ENCODE measurements at places on chromosomes 7 and 10.
A peak's percentile ranks its signal among the peaks of the same experiment; 100 is the strongest.

- DNase-seq, result no peak
These were observed 53.5 kb upstream of the PPP1R17 start for GRCh38 chr7:31633467-31633866.

- no peak for DNase-seq
These were observed 121.5 kb upstream of the ZMIZ1 start for GRCh38 chr10:78947226-78947625.

GRCh38 chr10:32956365-32957197, 1.4 kb downstream of the ITGB1 start:
- no peak for DNase-seq

DNA sequence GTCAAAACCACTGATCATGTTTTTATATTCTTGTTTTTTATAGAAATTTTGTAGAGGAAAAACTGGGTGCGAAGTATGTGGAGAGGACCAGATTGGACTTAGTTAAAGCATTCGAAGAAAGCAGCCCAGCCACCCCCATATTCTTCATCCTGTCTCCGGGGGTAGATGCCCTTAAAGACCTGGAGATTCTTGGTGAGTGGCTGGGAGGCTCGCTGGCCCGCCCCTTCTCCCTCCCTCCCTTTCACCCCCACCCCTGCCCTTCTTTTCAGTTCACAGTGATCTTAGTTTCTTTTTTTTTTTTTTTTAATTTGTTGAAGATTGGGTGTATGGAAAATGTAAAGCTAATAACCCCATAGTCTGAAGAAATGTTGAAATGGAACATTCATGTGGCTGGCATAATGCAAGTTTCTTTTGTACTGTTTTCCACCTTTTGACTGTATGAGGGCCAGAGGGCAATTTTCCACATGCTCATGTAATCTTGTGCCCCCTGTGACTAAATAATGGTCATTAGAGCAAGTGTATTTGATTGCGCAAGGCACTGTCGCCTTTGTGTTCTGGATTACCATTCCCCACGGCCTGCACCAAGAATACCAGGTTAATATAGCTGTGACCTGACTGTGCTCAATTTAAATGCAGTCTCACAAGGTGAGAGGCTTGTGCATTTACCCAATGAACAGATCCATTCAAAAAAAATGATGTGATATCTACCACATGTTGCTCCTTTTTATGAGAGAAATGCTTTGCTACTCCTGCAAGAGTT, 77.7 kb downstream of the CDCA7L start:
- no peak for DNase-seq

DNA sequence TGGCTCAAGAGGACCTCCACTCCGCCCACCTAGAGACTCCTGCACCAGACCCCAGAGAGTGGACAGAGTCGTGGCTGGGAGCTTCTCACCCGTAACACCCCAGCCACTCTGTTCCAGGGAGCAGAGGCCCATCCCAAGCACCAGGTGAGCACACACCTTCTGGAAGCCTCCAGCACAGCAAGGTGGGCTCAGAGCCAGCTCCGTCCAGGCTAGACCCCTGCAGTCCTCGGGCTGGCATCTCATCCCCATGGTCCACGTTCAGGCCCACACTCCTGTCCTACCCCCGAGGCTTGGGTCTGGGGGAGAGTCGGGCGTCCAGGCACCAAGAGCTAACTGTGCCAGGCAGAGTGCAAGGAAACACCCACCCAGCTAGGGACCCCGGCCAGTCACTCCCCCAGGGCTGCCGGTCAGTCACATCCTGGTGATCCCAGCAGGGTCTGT, 13.2 kb downstream of the PDGFA start:
- no peak for DNase-seq

- no peak for DNase-seq
These were observed 15.1 kb upstream of the RALA start for GRCh38 chr7:39608278-39608677.

GRCh38 chr7:79298145-79298760, 155.2 kb downstream of the MAGI2 start:
- peak; percentile 39 for DNase-seq

- DNase-seq, result peak; percentile 50
These were observed 189.3 kb downstream of the POLR1F start for GRCh38 chr7:19519443-19520021.

DNA sequence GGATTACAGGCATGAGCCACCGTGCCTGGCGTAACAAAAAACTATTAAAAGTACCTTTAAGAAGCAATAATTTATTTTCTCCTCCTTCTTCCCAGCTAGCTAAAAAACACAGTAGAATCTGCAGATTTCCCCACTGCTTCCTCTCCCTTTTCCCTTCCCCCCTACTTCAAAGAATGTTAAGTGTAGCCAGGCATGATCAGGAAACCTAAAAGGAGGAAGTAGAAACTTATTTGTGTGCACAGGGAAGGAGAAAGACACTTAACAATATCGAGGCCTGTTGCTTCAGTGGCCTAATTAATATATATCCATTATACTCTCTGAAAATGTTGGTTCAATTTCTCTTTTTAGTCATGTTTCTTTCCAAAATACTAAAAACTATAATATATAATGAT, 127.7 kb downstream of the NRBF2 start:
- no peak for DNase-seq

DNA sequence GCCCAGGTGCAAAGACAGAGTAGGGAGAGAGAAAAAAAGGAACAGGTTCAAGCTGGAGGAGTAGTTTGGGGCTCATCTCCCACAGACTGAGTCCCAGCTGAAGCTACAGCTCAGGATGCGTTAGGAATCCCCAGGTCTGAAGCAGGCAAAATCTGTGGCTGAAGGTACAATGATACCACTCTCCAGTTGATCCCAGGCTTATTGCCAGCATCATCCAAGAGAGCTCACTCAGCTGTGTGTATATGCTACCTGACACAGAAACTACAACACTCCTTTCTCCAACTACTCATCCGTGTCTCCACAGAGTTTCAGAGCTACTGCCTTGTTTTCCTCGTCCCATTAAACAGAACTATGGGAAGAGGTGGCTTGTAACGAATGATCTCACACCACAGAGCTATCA, 851.3 kb downstream of the GRID1 start:
- DNase-seq, result no peak

DNA sequence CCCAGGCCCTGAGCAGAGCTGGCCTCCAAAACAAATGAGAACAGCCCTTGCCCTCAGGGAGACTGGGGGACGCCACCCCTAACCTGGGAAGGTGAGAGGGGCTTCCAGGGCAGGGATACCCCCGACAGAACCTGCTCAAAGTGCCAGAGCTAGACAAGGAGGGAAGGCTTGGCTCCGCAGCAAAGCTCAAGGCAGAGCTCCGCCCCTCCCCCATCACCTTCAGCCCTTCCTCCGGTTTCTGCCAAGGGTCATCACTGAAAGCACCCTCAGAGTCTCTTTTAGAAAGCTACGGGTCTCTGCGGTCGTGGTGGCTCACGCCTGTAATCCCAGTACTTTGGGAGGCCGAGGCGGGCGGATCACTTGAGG, 73.4 kb upstream of the CUX1 start:
- DNase-seq, result no peak

- DNase-seq, result no peak
These were observed 1.9 kb downstream of the DKK1 start for GRCh38 chr10:52316001-52316400.

DNA sequence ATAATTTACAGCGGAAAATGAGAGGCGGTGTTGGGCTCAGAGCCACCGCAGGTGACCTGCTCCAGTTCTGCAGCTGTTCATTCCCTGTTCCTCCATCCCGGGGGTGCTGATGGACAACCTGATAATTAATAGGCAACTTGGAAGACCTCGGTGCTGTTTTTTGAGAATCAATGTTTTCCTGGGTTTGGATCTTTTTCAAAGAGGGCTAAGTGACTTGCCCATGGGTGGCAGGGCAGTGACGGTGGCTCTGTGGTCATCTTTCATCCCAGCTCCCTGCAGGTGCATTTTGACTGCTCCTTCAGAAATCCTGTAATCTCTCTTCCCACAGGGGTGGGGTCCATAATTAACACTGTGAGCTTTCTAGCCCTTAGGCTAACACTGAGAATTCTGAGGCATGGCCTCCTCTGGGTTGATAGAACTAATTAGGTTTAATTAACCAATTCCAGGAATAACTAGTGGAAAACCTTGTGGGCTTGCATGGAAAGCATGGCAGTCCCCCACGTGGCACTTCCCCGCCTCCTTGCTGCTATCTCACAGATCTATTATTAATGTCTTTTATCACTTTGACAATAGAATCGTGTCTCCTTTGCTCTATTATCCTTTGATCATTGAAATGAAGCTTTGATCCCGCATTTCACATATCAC, 217.9 kb downstream of the GLRX3 start:
- DNase-seq, result no peak

DNA sequence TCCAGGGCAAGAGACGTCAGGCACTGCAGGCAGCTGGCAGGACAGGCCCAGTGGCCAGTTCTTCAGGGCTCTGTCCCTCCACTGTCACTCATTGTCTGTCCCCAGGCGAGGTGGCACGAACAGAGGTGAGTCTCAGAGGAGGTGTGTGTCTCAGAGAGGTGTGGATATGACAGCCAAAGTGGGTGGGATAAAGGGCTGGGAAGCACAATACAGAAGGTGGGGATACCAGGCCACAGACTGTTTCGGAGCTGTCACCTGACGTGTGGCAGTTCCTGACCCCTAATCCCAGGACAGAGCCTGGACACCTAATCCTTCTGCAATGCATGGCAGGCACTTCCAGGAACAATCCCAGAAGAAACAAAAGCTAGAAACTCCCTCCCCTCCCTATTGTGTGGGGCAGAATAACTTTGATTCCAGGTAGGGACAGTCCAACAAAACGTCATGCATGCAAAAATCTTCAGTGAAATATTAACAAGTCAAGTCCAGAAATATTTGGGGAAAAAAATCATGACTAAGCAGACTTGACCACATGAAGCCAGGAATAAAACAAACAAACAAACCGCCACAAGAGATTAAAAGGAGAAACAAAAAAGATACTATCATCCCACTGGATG, 11.6 kb downstream of the KLRG2 start:
- DNase-seq, result no peak

- no peak for DNase-seq
These were observed 23.2 kb upstream of the ZNF32 start for GRCh38 chr10:43671659-43672531.

DNA sequence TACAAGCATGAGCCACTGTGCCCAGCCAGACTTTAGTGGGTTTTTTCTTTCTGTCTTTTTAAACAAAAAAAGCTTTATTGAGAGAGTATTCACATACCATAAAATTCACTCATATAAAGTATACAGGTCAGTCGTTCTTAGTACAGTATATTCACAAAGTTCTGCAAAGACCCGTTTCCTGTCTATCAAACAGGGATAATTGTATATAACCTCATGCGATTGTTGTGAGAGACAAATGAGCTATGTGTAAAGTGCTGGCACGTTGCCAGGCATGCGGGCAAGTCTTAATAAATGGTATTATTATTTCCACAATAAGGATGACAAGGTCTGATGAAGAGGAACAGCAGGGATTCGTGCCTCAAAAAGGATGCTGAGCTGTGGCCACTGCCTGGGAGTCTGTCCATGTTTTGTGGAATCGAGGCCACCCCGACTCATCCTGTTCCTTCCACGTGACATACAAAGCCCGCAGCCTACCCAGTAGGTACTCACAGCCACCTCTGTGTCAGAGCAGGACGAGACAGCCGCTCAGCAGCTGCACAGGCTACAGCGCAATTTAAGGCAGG, 51.6 kb downstream of the SMKR1 start:
- peak; percentile 6 for DNase-seq

- DNase-seq, result no peak
These were observed 223.5 kb downstream of the ARHGAP12 start for GRCh38 chr10:31705136-31705535.

- DNase-seq, result no peak
These were observed 105.9 kb downstream of the GPR26 start for GRCh38 chr10:123771877-123772644.
